ENCODE measurements at places on chromosomes 12 and 14. TPM values are rescaled to one million over a fixed set of nuclear protein-coding genes. Genes with fewer than 3 reads are reported as not detected.

The NEUROD4 gene
- not detected for total RNA-seq

The DBX2 gene
- total RNA-seq, result not detected

The CFAP54 gene
- total RNA-seq, result 9.7 TPM

The PAPLN gene
- 16.3 TPM for total RNA-seq

The CPNE6 gene
- not detected for total RNA-seq

The ACSM4 gene
- not detected for total RNA-seq

The ING4 gene
- 44.0 TPM for total RNA-seq

The ANGEL1 gene
- total RNA-seq, result 4.4 TPM

The RPGRIP1 gene
- total RNA-seq, result 0.20 TPM

The AMN1 gene
- 7.8 TPM for total RNA-seq

The MGAT4C gene
- total RNA-seq, result under 0.01 TPM

The TMEM179 gene
- total RNA-seq, result not detected

The ZNF26 gene
- 4.6 TPM for total RNA-seq

The AQP5 gene
- not detected for total RNA-seq

Measured in lung microvascular endothelial cell (primary cell).